ENCODE measurements at places on chromosomes 3 and 15.

DNA sequence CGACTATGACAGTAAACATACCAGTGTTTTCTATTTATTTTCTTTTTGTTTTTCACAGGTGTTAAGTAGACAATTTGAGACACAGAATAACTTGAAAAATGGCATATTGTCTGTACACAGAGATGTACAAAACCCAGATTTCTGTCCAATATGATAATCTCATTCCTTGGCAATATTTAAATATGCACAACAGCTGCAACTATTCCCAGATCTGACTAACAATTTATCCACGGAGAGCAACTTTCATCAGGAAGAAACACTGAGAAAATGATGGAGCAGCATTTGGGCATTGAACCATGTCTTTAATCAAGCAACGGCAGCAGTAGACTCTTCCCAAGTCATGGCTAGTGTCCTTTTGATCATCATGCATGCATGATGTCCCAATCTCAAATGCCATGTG is 452.6 kb downstream of the ZPLD1 start:
- no peaks in the 10 kb centered on the region for H3K27me3 ChIP-seq
- no peak for DNase-seq
- H3K4me3 ChIP-seq = no peak overlapping the region
- no peak overlapping the region for H3K27ac ChIP-seq
- no peaks in the 10 kb centered on the region for H3K36me3 ChIP-seq
- H3K4me1 ChIP-seq = peaks cover 22% of the 10 kb centered on the region

- DNase-seq = no peak
- H3K4me3 ChIP-seq = no peak overlapping the region
- no peaks in the 10 kb centered on the region for H3K36me3 ChIP-seq
- no peak overlapping the region for H3K27ac ChIP-seq
Observed at GRCh38 chr3:148528024-148528423, 169.7 kb upstream of the AGTR1 start.

DNA sequence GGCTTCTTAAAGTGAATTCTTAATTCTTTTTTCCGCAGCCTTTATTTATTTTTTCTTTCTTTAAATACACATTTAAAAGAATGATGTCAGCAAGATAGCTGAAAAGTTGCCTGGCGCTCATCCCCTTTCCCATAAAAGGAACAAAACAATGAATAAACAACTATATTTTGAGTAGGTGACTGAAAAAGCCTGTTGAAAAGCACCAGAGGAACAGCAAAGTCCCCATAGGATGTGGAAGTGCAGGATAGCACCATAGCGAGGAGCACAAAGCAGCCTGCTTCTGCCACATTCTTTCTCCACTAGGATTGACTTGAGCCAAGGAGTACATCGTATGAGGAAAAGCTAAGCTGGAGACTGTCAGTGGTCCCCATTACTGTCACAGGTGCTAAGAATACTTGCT is 754.9 kb downstream of the SQOR start:
- no peaks in the 10 kb centered on the region for H3K4me1 ChIP-seq
- no peak overlapping the region for H3K27ac ChIP-seq
- H3K4me3 ChIP-seq = no peak overlapping the region
- H3K36me3 ChIP-seq = no peaks in the 10 kb centered on the region
- no peak for DNase-seq
- H3K27me3 ChIP-seq = no peaks in the 10 kb centered on the region

- H3K27ac ChIP-seq = no peak overlapping the region
- no peak overlapping the region for H3K4me3 ChIP-seq
- DNase-seq = no peak
- no peaks in the 10 kb centered on the region for H3K27me3 ChIP-seq
- H3K4me1 ChIP-seq = no peaks in the 10 kb centered on the region
- no peaks in the 10 kb centered on the region for H3K36me3 ChIP-seq
Observed at GRCh38 chr15:95953032-95953431, 377.5 kb upstream of the NR2F2 start.

GRCh38 chr3:144809380-144809779 is 837.8 kb downstream of the DIPK2A start:
- no peak overlapping the region for H3K4me3 ChIP-seq
- no peaks in the 10 kb centered on the region for H3K4me1 ChIP-seq
- H3K27me3 ChIP-seq = no peaks in the 10 kb centered on the region
- no peak for DNase-seq
- no peaks in the 10 kb centered on the region for H3K36me3 ChIP-seq
- H3K27ac ChIP-seq = no peak overlapping the region
